Activated CD4-positive, alpha-beta T cell treated with anti-CD3 and anti-CD28 coated beads, Interleukin-2, amount 10 ng/mL, durations not matched to agents 24 days and 14 days (primary cell): ENCODE measurements at places on chromosomes 2 and 18. TPM values are rescaled to one million over a fixed set of nuclear protein-coding genes. Genes with fewer than 3 reads are reported as not detected.

IL1A gene
- total RNA-seq = 9.4 and 10.2 TPM in 2 replicates

- H3K36me3 ChIP-seq = no peaks in the 10 kb centered on the region
- H3K27ac ChIP-seq = no peak overlapping the region
- no peak overlapping the region for H3K4me3 ChIP-seq
- peaks cover 2% of the 10 kb centered on the region for H3K27me3 ChIP-seq
Measured at GRCh38 chr2:44549099-44549471, 187.3 kb downstream of the CAMKMT start.

DNA sequence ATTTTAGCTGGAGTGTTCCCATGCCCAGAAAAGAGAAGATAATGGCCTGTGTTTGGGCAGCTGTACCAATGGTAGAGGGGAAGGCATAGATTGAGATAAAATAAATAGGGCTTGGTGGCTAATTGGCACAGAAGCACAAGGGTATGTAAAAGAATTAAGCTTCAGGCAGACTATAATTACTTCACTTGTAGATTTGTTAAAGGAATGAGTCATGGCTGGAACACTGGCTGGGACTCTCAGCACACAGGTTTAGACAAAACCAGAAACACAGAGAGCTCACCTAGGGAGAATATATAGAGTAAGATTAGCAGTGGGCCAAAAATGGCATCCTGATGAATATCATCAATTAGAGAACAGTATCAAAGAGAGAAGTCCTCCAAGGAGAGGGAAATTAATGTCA, 198.3 kb upstream of the FIGN start:
- H3K27ac ChIP-seq = no peak overlapping the region
- H3K4me1 ChIP-seq = no peaks in the 10 kb centered on the region
- DNase-seq = no peak

SERPINB11 gene
- not detected in 2 replicates for total RNA-seq

- H3K27ac ChIP-seq = no peak overlapping the region
- no peak for DNase-seq
- H3K4me1 ChIP-seq = peaks cover 2% of the 10 kb centered on the region
- peaks cover 33% of the 10 kb centered on the region for H3K27me3 ChIP-seq
- H3K36me3 ChIP-seq = no peaks in the 10 kb centered on the region
- H3K4me3 ChIP-seq = no peak overlapping the region
Measured at GRCh38 chr2:160064916-160065315, 2.5 kb upstream of the PLA2R1 start.

DNA sequence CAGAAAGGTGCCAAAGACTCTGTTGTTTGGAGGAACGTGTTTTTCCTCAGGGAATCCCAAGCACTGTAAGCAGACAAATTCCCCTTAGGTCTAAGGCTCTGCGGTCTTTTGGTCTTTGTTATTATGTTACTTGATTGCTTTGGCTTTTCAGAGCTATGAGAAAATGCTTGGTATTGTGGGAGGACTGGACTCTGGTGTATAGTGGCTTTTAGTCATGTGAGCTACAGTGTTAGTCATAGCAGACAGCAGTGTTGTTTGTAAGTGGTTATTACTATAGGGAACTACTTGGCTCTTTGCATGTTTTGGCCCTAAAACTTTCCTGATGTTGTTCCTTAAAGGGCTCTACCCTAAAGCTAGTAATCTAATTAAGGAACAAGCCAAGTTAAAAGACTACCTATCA, 956.2 kb upstream of the LRATD1 start:
- H3K4me3 ChIP-seq = no peak overlapping the region
- H3K4me1 ChIP-seq = no peaks in the 10 kb centered on the region
- H3K27ac ChIP-seq = no peak overlapping the region
- no peak for DNase-seq
- H3K36me3 ChIP-seq = no peaks in the 10 kb centered on the region

DNA sequence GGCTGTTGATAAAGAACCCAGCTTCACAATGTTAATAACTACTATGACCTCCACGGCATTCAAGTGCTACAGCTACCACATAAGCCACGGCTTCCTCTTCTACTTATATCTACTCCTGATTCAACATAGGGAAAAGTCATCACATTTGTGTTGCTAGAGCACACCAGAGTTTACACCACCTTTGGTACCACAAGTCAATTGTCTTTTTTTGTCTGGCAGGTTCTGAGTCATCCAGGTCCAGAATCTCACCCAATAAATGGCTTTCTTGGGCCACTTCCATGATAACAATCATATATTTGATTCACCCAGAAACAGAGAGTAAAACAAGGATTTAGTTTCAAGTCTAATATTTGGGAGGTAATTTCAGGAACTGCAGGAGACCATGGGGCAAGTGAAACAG, 480.2 kb downstream of the TMX3 start:
- no peaks in the 10 kb centered on the region for H3K27me3 ChIP-seq
- no peaks in the 10 kb centered on the region for H3K36me3 ChIP-seq
- no peak for DNase-seq
- H3K4me1 ChIP-seq = no peaks in the 10 kb centered on the region
- no peak overlapping the region for H3K4me3 ChIP-seq

GRCh38 chr2:12338946-12339697, 377.6 kb upstream of the TRIB2 start:
- DNase-seq = no peak
- H3K27ac ChIP-seq = no peak overlapping the region
- H3K27me3 ChIP-seq = peaks cover 8% of the 10 kb centered on the region
- no peaks in the 10 kb centered on the region for H3K36me3 ChIP-seq
- peaks cover 3% of the 10 kb centered on the region for H3K4me1 ChIP-seq
- no peak overlapping the region for H3K4me3 ChIP-seq

GRCh38 chr2:190551928-190552327, 17.4 kb upstream of the NEMP2 start:
- H3K36me3 ChIP-seq = peaks cover 6% of the 10 kb centered on the region
- H3K27ac ChIP-seq = no peak overlapping the region
- no peaks in the 10 kb centered on the region for H3K27me3 ChIP-seq
- DNase-seq = peak; percentile 65
- H3K4me1 ChIP-seq = peaks cover 9% of the 10 kb centered on the region

GRCh38 chr2:72630767-72631166, 195.1 kb downstream of the EXOC6B start:
- H3K36me3 ChIP-seq = no peaks in the 10 kb centered on the region
- no peaks in the 10 kb centered on the region for H3K4me1 ChIP-seq
- DNase-seq = no peak
- peaks cover 3% of the 10 kb centered on the region for H3K27me3 ChIP-seq
- no peak overlapping the region for H3K4me3 ChIP-seq

- no peak overlapping the region for H3K27ac ChIP-seq
- H3K4me3 ChIP-seq = no peak overlapping the region
- H3K36me3 ChIP-seq = no peaks in the 10 kb centered on the region
Measured at GRCh38 chr18:58793361-58793760, 71.3 kb upstream of the ZNF532 start.

DNA sequence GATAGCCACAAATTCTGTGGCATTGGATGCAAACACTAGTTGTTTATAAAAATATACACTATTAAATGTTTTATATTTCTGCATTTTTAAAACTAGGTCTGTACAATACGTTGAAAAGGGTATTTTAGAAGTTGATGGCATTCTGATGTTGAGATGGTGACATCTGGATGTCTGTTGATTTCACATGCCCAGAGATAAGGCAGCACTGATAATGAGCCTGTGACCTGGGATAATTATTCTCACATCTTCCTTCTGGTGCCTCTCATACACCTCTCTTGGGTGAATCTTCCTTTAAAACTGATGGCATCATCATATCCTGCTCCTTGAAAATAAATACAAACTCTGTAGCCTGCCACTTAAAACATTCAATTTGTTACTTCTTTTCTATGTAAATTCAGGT, 208.6 kb downstream of the NYAP2 start:
- H3K4me1 ChIP-seq = no peaks in the 10 kb centered on the region
- DNase-seq = no peak
- no peaks in the 10 kb centered on the region for H3K36me3 ChIP-seq
- peaks cover 4% of the 10 kb centered on the region for H3K27me3 ChIP-seq
- H3K4me3 ChIP-seq = no peak overlapping the region
- H3K27ac ChIP-seq = no peak overlapping the region

- H3K27me3 ChIP-seq = peaks cover 2% of the 10 kb centered on the region
- H3K4me1 ChIP-seq = no peaks in the 10 kb centered on the region
- DNase-seq = no peak
- H3K27ac ChIP-seq = no peak overlapping the region
- no peak overlapping the region for H3K4me3 ChIP-seq
- no peaks in the 10 kb centered on the region for H3K36me3 ChIP-seq
Measured at GRCh38 chr2:217854684-217855420, 147.9 kb downstream of the TNS1 start.

PDE11A gene
- total RNA-seq = not detected in 2 replicates

- no peaks in the 10 kb centered on the region for H3K4me1 ChIP-seq
- H3K27me3 ChIP-seq = no peaks in the 10 kb centered on the region
- H3K36me3 ChIP-seq = no peaks in the 10 kb centered on the region
- H3K4me3 ChIP-seq = no peak overlapping the region
Measured at GRCh38 chr2:175430236-175430635, 248.7 kb upstream of the ATP5MC3 start.
